Stimulated activated naive CD4-positive, alpha-beta T cell (primary cell): ENCODE measurements at places on chromosomes 2 and 18.

GRCh38 chr2:127361929-127362885 is 25.6 kb downstream of the MAP3K2 start:
- no peak for DNase-seq

DNA sequence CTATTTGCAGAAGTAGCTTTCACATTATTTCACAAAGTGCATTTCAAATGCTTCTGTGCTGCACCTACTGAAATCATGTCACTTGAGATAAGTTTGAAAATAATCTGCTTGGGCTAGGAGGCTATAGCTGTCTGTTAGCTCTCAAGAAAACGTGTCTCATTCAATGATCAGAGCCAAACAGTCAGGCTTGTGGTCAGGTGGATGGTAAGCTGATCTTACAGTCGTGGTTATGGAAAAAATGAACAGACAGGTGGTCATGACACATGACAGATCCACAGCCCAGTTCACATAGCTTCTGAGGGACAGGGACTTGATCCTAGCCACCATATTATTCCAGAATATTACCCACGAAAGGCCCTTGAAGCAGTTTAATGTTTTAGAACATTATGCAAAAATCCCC is 26.5 kb upstream of the RFX8 start:
- no peak for DNase-seq

GRCh38 chr2:184920451-184920965 is 322.2 kb downstream of the ZNF804A start:
- DNase-seq, result no peak

DNA sequence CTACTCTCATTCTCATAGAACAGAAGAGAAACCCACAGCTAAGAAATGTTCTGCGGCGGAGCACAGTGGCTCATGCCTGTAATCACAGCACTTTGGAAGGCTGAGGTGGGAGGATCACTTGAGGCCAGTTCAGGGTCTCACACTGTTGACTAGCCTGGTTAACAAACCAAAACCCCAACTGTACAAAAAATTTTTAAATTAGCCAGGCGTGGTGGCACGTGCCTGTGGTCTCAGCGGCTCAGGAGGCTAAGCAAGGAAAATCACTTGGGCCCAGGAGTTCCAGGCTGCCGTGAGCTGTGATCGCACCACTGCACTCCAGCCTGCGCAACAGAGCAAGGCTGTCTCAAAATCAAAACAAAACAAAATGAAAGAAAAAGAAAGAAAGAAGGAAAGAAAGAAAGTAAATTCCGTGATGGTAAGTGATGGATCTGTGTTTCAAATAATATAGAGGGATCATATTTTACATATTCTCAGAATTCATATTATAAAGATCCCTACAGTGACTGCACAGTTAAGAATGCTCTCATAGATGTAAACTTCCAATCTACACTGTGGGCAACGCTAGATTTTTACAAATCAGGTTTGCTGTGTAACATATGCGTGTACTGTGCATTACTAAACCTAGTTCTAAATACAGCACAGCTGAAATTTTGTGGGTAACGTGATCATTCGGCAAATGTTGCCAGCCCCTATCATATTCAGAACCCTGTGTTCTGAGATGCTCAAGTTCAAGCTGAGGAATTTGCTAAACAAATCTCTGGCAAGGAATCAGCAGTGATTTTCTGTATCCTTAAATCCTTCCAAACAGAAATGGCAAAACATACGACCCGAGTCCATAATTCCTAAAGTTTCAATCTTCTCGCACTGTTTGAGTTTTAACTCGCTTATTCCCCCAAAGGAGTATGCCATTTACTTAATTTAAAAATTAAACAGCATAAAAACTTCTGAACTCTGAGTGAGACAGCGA is 1.2 kb upstream of the RAB12 start:
- no peak for DNase-seq

DNA sequence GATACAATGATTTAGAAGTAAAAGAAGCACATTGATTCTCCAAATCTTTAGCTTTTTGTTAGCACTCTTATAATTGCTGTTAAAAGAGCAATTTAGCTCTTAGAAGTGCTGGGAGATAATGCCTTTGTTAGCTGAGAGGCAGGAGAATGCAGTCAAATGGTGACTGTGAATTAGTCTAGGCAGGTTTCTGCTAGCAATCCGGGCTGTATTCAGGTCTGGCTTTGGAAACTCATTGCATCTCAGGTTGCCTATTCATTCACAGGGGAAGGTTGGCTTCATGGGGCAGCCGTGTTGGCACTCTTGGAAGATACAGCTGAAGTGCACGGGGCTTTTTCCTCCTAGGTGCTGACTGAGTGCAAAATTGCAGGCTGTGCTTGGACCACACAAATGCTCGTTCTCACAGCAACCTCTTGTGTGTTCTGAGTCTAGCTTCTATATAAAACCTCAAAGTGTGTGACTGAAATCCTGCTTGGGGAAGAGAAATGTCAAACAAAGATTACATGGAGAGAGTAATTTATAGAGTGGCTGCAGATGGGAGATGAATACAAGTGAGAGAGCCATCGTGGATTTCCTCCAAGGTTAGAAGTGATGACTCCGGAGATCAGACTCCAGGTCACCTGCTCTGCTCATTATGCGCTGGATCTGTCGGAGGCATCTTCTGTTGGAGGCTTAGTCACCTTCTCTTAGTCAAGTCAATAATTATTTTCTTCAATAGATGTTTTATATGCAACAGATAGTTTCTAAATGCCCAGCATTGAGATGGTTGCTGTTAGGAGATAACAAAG is 167.8 kb downstream of the PMAIP1 start:
- DNase-seq, result no peak
